ENCODE measurements at places on chromosomes 2 and 18.

DNA sequence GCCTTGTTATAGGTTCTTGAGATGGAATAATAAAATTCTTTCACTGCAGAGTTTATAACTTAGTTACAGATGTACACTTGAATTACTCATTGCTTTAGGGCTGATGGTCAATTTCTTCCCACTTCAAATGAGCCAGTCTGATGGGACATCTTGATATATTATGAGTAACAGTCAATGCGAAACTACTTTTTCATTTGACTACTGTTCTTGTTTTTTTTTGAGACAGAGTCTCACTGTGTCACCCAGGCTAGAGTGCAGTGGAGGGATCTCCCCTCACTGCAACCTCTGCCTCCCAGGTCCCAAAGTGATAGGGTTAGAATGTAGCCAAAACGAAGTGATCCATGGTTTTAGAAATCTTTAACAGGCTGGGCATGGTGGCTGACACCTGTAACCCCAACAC is 57.1 kb downstream of the ST3GAL5 start:
- DNase-seq = no peak

DNA sequence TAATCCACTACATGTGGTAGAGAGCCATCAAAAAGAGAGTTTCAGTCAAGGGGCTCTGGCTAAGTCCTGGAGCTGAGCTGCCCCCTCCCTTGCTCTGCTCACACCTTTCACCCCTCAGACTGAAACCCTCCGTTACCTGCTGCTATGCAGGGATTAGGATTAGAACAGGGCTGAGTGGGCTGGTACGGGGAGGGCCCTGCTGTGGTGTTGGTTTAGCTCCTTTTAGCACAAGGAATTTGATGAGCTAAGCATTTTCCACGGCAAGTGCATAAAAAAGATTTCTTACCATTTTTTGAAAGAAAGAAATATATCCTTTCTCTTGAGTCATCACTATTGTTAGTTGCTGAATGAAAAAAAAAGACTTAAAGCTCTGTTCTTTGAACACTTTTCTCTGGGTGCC is 46.3 kb downstream of the TCF7L1 start:
- no peak for DNase-seq

- no peak for DNase-seq
These were observed 13.3 kb downstream of the SERTAD2 start for GRCh38 chr2:64640153-64641044.

DNA sequence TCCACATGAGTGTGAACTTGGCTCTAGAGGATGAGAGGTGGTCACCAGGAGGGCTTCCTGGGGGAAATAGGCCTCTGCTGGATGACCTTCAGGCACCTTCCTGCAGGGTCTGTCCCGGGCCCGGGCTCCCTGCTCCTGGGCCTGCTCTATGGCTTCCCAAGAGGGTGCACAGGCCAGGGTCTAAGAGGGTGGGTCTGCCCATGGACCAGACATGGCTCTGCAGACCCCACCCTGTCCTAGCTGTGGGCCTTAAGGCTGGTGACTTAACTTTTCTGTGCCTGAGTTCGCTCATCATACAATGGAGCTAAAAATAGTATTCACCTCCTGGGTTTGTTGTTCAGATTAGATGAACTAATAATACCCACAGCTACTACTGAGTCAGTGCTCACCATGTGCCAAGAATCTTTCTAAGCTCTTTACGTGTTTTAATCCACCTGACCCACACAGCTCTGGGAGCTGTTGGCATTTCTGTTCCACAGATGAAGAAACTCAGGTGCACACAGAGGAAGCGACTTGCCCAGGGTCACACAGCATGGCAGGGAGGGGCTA is 14.4 kb downstream of the INHBB start:
- no peak for DNase-seq

- DNase-seq = no peak
These were observed 18.1 kb downstream of the SULT1C3 start for GRCh38 chr2:108257757-108258331.

DNA sequence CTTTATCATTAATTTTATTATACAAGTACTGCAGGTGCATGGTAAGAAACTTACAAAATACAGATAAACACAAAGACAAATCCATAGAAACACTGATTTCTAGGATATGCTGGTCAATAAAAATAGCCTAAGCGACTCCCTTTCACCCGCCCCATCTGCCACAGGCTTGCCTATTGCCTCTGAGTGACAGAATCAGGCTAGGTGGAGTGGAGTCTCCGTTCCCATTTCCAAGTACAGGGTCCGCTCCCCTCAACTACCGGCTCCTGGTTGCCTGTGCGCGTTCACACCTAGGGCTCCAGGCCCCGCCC is 201 bp upstream of the TRAPPC12 start:
- no peak for DNase-seq

GRCh38 chr2:205803500-205803899 is 121.2 kb downstream of the NRP2 start:
- no peak for DNase-seq

GRCh38 chr2:240581811-240582210 is 4.7 kb upstream of the CAPN10 start:
- DNase-seq = no peak

GRCh38 chr2:67065046-67065445 is 332.1 kb upstream of the ETAA1 start:
- no peak for DNase-seq

DNA sequence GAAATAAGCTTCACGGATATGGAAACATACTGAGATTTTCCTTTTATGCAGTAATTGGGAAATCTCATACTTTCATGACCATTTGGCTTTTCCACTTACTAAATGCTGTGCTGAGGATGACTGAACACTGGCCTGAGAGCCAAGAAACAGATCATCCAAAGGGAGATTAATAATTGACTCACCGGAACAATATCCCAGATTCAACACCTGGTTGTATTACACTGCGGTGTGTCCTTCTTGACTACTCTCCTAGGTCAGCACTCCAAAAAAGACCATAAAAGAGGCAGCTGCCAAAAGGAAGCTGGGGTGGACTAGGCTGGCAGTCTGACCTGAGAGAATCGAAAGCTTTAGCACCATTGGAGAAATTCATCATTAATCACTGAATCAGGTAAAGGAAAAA is 469.1 kb downstream of the CBLN2 start:
- DNase-seq = no peak

- no peak for DNase-seq
These were observed 18.5 kb downstream of the PDCL3 start for GRCh38 chr2:100581277-100581612.

GRCh38 chr2:76323381-76323780 is 612.7 kb upstream of the GCFC2 start:
- no peak for DNase-seq

DNA sequence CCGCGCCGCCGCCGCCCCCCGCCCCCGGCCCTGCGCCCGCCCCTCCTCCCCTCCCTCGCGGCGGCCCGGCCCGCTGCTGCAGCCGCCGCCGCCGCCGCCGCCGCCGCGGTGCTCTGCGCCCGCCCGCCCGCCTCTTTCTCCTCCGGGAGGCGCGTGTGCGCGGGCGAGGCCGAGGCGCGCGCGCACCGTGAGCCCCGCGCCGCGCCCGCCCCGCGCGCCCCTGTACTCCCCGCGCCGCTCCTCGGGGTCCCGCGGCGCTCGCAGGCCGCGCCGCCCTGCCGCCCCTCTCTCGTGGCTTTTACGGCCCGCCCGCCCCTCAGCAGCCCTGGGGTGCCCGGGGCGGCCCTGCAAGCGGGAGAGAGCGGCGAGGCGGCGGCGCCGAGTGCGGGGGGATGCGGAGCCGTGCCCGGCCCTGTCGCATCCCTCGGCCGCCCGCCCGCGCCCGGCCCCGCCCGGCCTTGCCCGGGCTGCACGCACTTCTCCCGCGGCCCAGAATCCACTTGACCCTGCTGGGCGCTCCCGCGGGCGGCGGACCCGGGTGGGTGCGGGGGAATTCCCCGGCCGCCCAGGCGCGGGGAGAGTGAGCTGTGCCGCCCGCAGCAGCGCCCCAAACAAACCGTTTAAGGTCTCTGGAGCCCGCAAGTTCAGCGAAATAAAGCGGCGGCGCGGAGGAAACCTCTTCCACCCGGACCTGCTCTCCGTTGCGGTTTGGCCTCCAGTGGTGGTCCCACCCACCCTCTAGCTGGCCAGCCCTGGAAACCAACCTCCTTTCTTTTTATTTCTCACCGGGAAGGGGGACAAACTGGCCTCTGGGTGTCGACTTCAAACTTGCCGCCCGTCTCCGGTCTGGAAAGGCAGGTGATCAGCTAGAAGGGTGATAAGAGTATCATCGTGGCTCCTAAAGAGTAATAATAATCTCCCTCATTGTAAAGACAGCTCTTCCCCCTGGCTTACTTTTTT is 37.4 kb downstream of the AFF3 start:
- no peak for DNase-seq

GRCh38 chr2:102253140-102253752 is 58.1 kb upstream of the IL1RL1 start:
- DNase-seq = no peak

GRCh38 chr18:11992096-11992790 is 10.9 kb downstream of the IMPA2 start:
- no peak for DNase-seq

DNA sequence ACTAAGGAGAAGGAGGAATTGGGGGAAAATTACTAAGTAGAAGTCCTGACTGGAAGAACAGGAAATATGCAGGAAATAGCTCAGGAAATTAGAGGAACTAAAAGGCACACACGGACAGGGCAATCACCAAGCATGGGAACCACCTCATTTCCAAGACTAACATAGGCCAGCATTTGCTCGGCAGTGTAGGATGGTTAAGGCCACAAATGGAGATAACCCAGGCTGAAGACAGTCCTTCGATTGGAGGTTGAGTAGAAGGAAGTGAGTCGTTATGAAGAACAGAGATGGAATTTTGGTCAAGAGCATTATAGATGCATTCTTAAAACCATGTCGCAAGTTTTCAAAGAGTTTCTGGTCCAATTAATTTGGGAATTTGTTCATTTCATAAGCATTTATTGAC is 401.4 kb downstream of the ALK start:
- no peak for DNase-seq

DNA sequence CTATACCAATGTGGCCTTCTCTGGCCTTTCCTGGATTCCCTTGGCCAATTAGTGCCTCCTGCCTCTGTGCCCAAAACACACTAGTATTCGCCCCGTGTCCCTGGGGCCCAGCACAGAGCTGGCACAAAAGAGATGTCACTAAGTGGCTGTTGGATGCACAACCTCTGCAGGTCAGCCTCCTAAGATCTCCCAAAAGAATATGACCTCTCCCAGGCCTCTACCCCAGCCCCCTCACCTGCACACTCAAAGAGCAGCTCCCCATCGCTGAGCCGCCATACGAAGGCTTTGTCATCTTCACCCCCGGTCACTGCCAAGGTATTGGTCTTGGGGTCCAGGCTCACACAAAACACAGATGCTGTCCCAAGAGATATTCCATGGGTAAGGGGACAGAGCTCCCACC is 2.7 kb downstream of the AAMP start:
- DNase-seq = no peak

DNA sequence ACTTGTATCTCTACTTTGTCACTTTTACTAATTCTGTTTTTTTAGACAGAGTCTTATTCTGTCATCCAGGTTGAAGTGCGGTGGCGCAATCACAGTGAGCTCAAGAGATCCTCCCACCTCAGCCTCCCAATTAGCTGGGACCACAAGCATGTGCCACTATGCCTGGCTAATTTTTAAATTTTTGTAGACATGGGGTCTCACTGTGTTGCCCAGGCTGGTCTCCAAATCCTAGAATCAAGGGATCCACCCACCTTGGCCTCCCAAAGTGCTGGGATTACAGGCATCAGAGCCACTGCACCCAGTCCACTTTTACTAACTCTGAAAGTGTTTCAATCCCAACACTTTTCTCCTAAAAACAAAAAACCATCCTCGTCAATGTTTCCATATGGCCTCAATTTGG is 94.9 kb downstream of the MALT1 start:
- DNase-seq = no peak

DNA sequence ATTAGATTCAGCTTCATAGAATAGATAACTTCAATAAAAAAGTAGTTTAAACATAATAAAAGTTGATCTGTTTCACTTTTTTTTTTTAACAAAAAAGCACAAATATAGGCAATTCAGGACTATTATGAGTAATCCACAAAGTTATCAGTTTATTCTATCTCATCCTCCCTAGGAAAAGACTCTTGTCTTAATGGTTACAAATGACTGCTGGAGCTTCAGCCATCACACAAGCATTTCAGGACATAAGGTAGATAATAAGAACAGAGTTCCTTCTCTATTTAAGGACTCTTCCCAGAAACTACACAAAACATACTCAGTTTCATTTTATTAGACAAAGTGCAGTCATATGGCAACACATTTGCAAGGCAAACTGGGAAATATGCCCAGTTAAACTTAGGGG is 357.6 kb upstream of the SETBP1 start:
- no peak for DNase-seq

- DNase-seq = no peak
These were observed 316 bp downstream of the GRP start for GRCh38 chr18:59220164-59220783.

GRCh38 chr2:97718942-97719341 is 5.6 kb downstream of the ZAP70 start:
- DNase-seq = no peak

DNA sequence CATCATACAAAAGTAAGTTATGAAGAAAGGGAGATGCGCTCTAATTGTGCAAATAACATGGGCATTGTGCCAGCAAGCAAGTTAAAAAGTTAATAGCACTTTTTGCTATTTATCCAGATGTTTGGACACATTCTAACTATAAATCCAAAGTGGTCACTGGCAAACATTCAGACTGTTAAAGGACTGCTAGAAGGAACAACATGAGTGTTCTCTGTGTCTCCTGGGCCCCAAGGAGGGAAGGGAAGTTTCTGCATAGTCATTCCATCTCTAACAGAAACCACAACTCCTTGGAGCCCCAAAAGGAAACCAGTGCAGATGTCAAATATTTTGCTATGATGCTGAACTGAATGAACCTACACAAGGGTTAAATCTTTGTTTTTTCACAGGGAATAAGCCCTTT is 213.3 kb upstream of the HNRNPA3 start:
- DNase-seq = no peak

DNA sequence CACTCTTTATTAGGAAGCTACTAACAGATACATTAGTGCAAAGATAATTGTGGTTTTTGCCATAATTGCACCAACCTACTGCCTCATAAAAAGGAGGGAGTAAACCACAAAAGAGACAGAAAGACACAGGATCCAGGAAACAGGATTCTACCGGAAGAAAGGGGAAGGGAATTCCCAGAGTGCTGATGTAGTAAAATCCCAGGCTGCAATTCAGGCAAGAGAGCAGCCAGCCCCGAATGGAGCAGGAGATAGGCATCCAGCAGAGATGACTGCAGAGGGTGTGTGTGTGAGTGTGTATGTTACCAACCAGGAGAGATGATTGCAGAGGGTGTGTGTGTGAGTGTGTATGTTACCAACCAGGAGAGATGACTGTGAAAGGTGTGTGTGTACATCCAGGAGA is 84.4 kb downstream of the KCNS3 start:
- DNase-seq = no peak

Data from occipital lobe (tissue), 3 donors.